ENCODE measurements at places on chromosomes 4 and X.

GRCh38 chrX:74535408-74536151, 78.8 kb downstream of the RLIM start:
- peak; percentile 80 for DNase-seq

DNA sequence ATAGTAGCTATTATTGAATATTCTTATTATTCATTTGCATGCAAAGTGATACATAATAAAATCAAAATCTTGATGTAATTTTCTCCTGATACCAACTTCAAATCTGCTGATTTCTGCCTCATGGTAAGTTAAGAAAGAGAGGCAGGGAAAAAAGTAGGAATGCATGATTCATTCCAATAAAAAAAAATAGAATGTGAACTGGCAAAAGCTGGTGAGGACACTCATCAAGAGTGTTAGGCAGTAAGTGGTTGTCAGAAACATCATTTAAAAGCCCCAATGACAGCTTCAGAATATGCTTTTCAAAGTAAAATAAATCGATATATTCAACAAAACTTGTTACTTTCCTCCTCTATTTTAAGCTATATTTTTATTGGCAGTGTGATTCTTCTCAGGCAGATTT, 979.1 kb downstream of the TECRL start:
- no peak for DNase-seq

DNA sequence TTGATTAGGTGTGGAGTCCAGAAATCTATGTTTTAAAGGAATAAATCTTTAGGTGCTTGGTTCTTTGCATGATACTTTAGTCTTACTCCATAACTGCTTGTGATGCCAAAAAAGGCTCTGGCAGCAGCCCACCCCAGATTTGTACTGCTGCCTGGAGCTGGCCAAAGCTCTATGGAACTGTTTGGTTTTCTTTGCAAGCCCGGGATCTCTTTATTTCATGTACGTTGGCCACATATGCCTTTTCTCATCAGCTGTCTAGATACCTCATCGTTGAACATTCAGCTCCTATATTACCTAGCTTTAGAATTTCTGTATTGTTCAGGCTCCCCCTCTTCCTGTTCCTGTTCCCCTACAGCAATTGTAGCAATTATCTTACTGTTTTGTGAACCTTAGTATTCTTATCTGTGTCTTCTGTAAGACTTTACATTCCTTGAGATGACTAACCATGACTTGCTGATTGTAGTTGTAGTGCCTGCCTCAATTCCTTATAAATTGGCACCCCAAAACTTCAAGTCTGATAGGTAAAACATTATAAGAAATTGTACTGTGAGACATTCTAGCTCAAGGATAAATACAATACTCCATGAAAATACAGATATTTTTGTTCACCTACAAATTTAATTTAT, 199.4 kb upstream of the GPRIN3 start:
- no peak for DNase-seq

DNA sequence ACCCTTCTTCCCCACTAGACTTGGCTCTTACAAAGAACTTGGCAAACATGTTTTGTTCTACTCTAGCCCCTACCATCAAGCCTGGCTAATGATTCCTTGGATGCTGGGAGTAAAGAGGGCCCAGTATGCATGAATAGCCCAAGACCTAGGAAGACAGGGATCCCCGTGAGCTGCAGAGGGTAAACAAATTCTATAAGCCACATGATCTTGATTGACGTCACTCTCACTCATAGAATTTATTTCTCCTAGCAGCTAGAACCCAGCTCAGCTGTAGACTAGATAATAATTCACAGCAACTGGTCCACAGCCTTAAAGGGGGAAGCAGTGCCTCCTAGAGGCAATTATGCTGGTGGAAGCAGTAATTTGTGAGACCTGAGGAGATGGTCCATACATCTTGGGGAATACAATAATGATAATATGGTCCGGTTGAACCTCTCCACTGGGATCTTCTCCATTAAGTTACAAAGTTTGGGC, 16.1 kb upstream of the USO1 start:
- no peak for DNase-seq

DNA sequence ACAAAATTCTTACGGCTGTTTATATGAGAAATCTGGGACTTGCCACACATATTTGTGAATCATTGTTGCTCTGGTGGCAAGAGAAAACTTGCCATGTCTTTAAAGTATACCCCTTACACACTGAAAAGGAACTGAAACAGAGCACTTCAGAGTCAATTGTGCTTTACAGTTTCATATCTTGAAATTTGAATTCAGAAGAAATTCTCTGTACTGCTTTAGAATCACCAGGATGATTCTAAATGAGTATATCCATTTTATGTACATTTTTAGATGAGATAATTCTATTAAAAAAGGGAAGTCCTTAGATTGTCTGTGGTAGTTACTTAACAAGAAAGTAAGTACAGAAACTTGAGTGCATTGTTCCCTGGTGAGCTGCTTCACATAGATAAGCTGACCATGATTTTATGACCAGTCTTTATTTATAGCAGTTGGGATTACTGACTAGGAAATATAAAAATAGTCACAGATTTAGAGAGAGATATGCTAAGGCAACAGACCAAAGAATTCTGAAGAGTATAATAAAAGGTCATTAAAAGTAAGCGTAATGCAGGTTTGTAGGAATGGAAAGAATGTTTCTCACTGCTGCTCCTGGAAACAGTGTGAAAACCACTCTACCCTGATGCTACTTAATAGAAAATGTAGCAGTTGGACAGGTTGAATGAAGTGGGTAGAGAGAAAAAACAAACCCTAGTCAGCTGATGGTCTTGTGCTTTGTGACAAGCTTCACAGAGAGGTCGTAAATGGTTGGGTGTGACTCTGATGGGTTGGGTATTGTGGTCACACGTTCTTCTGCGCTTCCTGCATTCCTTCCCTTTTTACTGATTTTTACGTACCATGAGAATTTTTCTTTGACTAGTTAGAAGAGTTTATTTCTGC, 41.0 kb downstream of the FNIP2 start:
- no peak for DNase-seq

GRCh38 chr4:145723336-145723735, 43.4 kb downstream of the C4orf51 start:
- DNase-seq: no peak

DNA sequence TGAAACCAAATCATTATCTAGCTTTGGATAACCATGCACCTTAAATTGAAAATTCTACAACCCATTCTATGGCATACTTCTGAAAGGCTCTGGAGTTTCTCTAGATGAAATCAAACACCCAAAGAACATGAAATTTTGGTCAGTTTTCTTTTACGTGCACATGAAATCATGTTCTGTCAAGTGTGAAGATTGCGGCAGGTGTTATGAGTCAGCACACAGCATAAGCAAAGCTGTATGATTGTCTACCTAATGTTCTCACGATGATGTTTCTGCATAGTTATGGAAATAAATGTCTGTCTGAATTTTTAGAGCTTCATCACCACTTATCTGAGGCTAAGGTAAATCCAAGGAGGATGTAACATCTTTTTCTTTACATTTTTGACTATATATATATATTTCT, 495.3 kb downstream of the IL1RAPL1 start:
- no peak for DNase-seq

- DNase-seq: no peak
Observed at GRCh38 chr4:181524499-181524898, 718.7 kb upstream of the TENM3 start.
